Fibroblast of skin of abdomen (primary cell): ENCODE measurements at places on chromosomes 12 and 14.
A peak's percentile ranks its signal among the peaks of the same experiment; 100 is the strongest.

- peak; percentile 16 for DNase-seq
Measured at GRCh38 chr12:132766380-132767085, 4.9 kb upstream of the ANKLE2 start.

DNA sequence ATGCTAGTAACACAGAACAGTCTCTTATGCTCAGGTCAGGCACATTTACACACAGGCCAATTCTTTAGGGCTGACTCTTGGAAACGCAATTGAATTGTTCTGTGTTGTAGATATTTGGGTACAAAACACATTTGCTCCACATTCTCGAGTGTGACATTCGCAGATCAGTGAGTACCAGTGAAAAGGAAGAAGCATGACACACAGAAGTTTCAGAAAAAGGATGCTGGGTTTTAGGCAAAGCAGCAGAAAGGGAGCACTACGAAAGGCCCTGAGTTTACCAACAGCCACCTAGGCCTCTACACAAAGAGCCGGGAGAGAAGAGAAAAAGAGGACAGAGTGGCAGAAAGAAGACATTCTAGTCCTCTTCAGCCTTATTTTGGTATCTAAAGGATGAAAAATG, 254.4 kb upstream of the BTG1 start:
- DNase-seq, result no peak

- DNase-seq, result no peak
Measured at GRCh38 chr14:36750244-36750643, 88.6 kb downstream of the PAX9 start.

DNA sequence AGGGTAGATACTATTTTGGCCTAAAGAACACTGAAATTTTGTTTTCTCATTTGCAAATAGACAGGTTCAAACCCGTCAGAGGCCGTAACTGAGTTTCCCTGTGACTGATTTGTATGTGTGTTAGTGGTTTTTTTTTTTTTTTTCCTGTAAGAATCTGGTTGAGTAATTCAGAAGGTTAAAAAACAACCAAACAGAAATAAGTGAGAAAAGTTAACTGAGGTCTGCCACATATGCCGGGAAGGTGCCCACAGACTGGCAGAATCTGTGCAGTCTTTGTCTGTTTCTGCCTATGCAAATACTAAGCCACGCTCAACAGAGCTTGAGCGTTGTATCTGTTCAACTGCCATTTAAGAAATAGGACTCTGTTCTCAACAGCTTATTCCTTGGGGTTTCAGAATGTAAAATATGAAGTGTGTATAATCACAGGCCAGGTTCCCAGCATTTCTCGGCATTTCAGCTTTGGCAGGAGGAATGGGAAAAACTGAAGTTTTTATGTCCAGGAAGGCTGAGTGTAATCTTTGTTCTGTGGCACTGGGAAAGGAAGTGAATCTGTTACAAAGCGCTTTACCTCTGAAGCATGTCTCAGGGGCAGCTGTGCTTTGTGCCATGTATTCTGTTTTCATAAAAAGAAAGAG, 181.9 kb downstream of the PRKCH start:
- DNase-seq, result no peak

GRCh38 chr14:99284254-99285004, 12.4 kb upstream of the BCL11B start:
- DNase-seq, result no peak

GRCh38 chr12:4579305-4580102, 17.5 kb downstream of the DYRK4 start:
- DNase-seq, result no peak

DNA sequence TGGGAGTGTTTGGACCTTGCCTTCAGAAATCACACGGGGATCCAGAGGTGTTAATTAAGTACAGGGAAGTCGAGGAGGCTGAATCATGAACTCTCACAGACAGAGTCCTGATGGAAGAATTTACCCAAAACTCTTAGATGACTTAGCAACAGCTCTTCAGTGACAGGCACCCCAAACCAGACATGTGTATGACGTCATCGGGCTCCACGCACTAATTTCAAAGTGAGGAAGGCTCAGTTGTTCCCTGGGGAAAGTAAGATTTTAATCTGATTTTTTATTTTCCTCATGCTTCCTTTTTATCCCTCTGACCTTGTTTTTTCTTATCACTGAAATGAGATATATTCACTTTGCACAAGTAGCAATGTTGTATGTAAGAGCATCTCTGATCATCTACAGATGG, 1363.5 kb downstream of the AACS start:
- DNase-seq, result no peak

DNA sequence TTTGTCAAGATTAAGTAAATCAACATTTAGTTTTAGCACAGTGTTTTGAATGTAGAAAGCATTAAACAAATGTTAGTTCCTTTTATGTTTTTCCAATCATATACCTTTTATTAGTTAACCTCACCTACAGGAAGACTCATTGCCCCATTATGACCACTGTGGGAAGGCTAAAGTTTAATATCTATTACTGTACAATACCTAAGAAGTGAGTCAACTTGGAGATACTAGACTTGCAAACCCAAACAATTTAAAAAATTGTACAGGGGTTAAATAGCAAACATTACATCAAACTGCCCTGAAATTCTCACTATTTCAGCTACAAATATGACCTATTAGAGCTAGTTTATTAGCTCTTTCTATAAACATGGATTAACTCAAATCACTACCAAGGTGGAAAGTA, 8.6 kb upstream of the G2E3 start:
- peak; percentile 49 for DNase-seq

DNA sequence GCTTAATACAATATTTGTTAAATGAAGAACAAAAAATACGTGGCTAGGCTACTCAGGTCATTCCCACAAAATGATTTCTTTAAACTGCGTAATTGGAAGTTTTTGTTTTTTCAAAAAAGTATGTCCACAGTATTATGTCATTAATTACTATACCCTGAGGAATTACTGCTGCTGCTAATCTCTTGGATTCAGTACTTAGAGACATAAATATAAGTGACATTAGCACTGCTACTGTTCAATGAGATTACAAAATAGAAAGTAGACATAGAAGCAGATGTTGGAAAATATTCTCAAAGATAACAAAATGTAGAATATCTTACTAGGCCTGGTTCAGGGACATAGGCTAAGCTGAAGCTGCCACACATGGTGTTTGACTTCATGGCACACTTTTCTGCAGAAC, 36.3 kb downstream of the HMGA2 start:
- no peak for DNase-seq

- DNase-seq, result no peak
Measured at GRCh38 chr12:26346736-26347135, 151.4 kb downstream of the SSPN start.

DNA sequence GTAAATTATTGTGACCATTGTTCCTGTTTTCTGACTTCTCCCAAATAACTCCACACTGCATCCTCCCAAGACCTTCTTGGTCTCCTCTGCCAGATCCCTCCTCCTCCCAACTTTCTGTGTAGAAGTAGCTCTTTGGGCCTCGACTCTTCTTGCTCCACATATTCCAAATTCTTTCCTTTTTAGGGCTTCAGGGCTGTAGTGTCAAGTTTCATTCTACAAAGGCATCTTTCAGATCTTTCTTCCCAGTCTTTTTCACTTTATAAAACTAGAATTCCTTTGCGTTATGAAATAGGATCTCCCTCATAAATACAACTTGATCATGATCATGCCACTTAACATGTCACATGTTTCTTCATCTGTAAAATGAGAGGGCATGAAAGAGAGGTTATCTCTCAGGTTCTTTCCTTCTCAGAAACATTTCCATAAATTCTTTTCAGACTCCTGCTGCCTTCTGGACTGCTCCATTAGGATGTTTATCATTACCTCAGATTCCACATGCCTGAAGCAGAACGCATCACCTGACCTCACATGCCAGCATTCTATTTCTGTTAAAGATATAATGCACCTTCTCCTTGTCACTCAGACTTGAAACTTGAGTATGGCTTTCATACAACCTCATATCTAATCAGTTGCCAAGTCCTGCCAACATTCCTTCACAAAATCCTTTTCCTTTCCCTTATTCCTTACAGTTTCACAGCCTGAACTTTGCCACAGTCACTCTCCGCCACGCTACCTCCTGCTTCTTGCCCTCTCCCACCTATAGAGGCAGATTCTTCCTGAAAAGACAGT, 8.5 kb downstream of the SLC38A1 start:
- peak; percentile 82 for DNase-seq

- peak; percentile 75 for DNase-seq
Measured at GRCh38 chr12:80702889-80703805, 4.3 kb upstream of the MYF6 start.

DNA sequence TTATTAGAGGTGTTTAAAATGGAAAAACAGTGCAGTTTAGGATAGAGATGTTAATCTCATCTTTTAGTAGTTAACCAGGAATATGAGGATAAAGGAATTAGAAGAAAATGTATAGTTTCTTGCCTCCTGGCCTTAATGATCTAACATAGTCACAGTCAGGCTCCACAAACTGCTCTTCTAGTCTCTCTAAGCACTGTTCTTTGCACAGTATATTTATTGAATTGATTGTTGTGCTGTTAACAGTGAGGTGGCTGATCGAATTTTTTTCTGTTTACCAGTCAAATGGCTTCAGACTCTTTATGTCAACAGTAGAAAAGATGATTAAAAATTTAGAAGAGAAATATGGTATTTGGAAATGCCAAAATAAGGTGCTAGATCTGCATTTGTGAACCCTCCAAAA, 37.8 kb downstream of the ATF7IP start:
- no peak for DNase-seq

- no peak for DNase-seq
Measured at GRCh38 chr14:74910556-74910955, 12.5 kb downstream of the RPS6KL1 start.

GRCh38 chr12:18951218-18951617, 178.3 kb upstream of the PLEKHA5 start:
- DNase-seq, result no peak
